ENCODE measurements at places on chromosomes 16 and 17.

- no peak for DNase-seq
These were observed 89.1 kb downstream of the ELAC2 start for GRCh38 chr17:12928736-12929135.

- DNase-seq, result no peak
These were observed 44.0 kb upstream of the YPEL2 start for GRCh38 chr17:59287452-59287851.

DNA sequence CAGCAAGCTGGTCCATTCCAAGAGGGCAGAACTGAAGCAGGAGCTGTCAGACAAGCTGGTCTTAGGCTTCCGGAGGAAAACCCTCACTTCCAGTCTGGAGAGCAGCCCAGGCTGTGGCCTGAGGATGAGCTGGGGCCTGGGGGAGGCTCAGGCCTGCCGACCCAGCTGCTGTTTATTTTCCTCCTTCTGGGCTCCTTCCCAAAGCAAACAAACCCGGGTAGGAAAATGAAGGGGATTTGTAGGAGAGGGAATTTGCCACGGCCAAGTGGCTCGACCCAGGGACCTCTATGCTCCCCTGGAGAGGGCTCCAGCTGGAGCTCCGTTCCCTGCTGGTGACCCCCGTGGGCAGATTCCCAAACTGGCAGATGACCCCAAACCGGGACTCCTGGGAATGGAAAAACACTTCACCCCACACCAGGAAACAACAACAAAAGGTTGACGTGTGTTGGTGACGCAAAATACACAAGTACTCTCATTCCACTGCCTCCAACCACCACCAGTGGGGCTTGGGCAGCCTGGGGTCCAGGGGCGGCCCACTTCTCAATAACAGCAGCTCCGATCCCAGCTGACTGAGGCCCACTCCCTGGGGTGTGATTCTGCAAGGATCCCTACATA, 8.8 kb downstream of the JUP start:
- DNase-seq, result no peak

GRCh38 chr17:75619506-75620431, 13.5 kb upstream of the SMIM5 start:
- DNase-seq, result no peak
